ENCODE measurements at places on chromosomes 5 and 9. TPM values are rescaled to one million over a fixed set of nuclear protein-coding genes. Genes with fewer than 3 reads are reported as not detected.

GRCh38 chr9:16206518-16206917 is 653.7 kb downstream of the CCDC171 start:
- no peak overlapping the region for H3K27ac ChIP-seq
- H3K27me3 ChIP-seq, result no peaks in the 10 kb centered on the region
- no peak for DNase-seq
- H3K4me3 ChIP-seq, result no peak overlapping the region

DNA sequence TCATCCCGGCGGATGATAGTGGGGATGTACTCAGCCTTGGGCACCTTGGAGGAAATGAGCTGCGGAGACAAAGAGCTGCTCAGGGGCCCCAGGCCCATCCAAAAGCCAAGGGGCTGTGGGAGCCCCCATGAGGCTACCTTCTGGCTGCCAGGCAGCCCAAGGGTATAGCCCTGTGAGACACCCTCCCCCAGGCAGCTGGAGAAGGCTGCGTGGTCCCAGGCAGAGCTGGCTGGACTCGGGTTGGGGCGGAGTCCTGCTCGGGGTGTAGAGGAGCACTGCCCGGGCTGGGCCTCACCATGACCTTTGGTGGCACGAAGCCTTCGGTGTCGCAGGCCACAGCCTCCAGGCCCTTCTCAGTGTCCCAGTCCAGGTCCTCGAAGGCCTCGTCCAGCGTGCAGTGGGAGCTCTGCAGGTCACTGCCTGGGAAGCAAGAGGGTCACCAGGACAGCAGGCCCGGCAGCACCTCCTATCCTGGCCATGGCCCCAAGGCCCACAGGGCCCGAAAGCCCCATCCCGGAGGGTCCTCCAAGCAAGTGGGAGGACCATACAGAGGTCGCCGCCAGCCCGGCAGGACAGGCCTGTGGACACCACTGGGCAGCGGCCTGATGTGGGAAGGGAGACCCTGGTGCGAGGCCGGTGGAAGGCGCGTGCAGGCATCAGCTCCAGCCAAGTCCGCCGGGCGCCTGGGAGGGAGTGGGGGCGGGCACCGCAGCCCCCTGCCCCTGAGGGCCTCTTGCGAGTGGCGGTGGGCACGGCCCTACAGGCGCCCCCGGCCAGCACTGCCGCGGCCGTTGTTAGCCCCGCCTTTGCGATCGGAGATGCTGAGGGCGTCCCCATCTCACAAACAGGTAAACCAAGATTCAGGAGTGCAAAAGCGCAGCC is 6.1 kb downstream of the NSMF start:
- H3K36me3 ChIP-seq, result peaks cover 16% of the 10 kb centered on the region
- peaks cover 43% of the 10 kb centered on the region for H3K4me1 ChIP-seq
- no peak for DNase-seq
- peak overlapping the region; percentile 69 for H3K27ac ChIP-seq
- no peaks in the 10 kb centered on the region for H3K27me3 ChIP-seq

GRCh38 chr5:57243286-57244137 is 69.7 kb downstream of the GPBP1 start:
- H3K27me3 ChIP-seq, result no peaks in the 10 kb centered on the region
- H3K4me1 ChIP-seq, result peaks cover 44% of the 10 kb centered on the region
- H3K36me3 ChIP-seq, result peaks cover 65% of the 10 kb centered on the region
- no peak for DNase-seq
- peak overlapping the region; percentile 1 for H3K27ac ChIP-seq

- no peak overlapping the region for H3K4me3 ChIP-seq
- no peak overlapping the region for H3K27ac ChIP-seq
- no peaks in the 10 kb centered on the region for H3K36me3 ChIP-seq
- H3K4me1 ChIP-seq, result no peaks in the 10 kb centered on the region
Observed at GRCh38 chr5:137040024-137040423, 459.1 kb downstream of the SPOCK1 start.

- no peak overlapping the region for H3K27ac ChIP-seq
- no peaks in the 10 kb centered on the region for H3K36me3 ChIP-seq
- H3K4me3 ChIP-seq, result no peak overlapping the region
- no peak for DNase-seq
Observed at GRCh38 chr5:174303437-174304045, 258.0 kb downstream of the NSG2 start.

DNA sequence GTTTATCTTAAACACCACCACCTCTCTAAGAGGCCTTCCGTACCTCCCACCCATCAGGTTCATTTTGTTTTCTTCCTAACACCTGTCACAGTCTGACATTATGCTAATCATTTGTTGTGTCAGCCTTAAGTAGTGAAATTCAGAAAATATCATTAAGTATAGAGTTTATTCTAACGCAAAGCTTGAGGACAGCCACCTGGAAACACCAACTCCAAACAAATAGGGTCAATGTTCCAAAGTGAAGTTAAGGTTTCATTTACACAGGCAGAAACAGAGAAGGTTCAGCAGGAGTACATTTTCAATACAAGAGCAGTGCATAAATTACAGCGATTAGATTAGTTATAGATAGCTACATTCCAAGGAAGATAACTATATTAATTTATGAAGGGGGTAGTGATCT is 1.3 kb upstream of the SMC5 start:
- H3K4me1 ChIP-seq, result peaks cover 42% of the 10 kb centered on the region
- H3K27ac ChIP-seq, result peak overlapping the region; percentile 94
- no peak for DNase-seq
- peak overlapping the region; percentile 96 for H3K4me3 ChIP-seq
- peaks cover 30% of the 10 kb centered on the region for H3K36me3 ChIP-seq

DNA sequence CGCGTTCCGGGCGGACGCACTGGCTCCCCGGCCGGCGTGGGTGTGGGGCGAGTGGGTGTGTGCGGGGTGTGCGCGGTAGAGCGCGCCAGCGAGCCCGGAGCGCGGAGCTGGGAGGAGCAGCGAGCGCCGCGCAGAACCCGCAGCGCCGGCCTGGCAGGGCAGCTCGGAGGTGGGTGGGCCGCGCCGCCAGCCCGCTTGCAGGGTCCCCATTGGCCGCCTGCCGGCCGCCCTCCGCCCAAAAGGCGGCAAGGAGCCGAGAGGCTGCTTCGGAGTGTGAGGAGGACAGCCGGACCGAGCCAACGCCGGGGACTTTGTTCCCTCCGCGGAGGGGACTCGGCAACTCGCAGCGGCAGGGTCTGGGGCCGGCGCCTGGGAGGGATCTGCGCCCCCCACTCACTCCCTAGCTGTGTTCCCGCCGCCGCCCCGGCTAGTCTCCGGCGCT is at the start of gene DAPK1:
TSS of gene DAPK1 (plus strand) at position 264 of the 442 bp plus-strand sequence. CDS start 1,211 bp downstream, outside the sequence.
- H3K4me3 ChIP-seq, result peak within 1 kb of the TSS; percentile 49
- peaks cover 54% of the 10 kb centered on the region for H3K27me3 ChIP-seq
- DNase-seq, result no peak
- no peak within 1 kb of the TSS for H3K27ac ChIP-seq
- peaks cover 20% of the 10 kb centered on the region for H3K4me1 ChIP-seq

Gene UQCRQ
- total RNA-seq, result 328 TPM

All from activated CD4-positive, alpha-beta T cell treated with anti-CD3 and anti-CD28 coated beads, Interleukin-2, amount 10 ng/mL, durations not matched to agents 7 days and 5 days (primary cell).